ENCODE measurements at places on chromosomes 5 and 9.
A peak's percentile ranks its signal among the peaks of the same experiment; 100 is the strongest.

GRCh38 chr5:158841481-158842276 is 258.0 kb downstream of the EBF1 start:
- no peak for DNase-seq

GRCh38 chr5:88734983-88735382 is 148.0 kb downstream of the MEF2C start:
- no peak for DNase-seq

DNA sequence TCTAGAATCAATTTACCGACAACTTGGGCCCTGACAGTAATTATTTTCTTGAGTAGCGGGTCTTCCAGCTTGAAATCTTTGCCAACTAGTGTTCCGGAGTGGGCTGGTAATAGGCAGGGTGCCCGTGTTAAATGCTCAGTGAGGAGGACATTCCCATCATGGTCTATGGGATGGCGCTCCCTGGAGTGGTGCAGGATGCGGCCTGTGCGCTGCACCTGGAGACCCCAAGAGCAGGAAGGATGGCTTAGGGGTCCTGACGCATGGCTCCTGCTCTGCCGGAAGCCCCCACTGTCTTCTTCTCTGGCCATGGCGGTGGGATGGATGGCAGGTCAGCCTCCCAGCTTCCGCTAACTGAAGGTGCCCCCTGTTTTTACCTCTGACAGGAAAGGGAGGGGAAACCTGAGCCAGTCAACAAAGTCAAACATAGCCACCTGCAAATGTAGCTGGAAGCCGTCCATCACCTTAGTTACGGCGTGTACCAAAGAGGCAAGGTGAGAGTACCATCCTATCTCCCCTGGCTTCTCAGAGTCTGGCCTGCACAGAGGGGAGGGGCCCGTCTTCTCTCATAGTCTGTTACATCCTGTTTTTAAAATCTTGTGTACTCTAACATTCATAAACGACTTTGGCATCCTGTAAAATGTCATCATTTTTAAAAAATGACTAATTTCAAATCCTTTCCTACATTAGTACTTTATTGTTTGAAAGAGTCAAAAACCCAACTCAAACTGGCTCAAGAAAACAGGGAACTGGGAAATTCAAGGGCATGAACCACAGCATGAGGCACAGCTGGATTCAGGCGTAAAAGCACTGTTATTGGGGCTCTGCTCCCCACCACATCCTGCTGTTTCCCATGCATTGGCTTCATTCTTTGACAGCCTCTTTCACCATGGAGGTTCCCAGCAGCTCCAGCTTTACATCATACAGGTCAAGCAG is 28.5 kb upstream of the UNC5A start:
- DNase-seq: no peak

GRCh38 chr5:421287-421880 is 21.6 kb upstream of the EXOC3 start:
- DNase-seq: no peak

DNA sequence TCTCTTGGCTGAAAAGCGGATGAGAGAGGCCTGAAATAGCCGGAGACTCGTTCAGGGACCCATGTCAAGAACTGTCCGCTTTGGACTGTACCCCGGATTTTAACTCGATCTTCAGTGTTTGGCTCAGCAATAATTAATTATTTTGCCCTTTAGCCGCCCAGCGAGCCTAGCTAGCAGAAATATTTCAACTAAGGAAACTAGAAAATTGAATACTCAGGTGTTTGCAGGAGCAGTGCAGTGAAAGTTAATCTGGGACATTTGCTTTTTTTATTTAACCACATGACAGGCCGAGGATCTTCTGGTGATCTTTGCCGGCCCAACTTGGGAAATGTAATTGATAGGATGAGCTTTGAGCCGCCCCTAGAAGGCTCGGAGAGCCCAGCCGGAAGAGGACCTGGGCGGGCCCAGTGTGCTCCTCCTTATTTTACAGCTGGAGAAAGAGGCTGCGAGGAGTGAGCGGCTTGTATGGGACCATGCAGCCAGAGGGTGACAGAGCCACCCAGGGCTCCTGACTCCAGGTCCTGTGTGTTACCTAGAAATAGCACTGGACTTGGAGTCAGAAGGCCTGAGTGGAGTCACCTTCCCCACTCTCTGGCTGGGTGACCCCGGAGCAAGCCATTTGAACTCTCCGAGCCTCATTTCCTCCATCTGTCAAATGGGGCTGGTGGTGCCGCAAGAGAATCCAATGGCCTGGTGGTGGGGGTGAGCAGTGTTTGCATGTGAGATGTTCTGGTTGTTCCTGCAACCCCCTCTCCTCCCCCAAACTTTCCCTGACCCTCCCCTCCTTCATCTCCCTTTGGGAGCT is 2.4 kb downstream of the PPARGC1B start:
- DNase-seq: no peak

- DNase-seq: peak; percentile 68
These were observed 8.6 kb downstream of the KLHL9 start for GRCh38 chr9:21326526-21327139.

DNA sequence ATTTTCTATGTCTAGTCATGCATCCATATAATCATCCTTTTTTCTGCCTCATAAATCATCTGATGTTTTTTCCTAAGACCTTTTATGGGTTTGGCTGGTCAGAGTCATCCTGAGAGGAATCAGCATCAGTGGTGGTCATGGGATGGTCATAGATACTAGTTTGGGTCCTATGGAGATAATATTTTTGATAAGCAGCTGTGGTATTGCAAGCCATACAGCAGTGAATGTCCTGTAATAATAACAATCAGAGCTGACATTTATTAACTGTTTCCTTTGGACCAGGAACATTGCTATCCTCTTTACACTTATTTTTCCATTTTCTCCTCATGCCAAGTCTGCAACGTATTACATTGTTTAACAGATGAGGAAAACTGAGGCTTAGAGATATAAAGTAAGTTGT is 83.1 kb downstream of the TEX10 start:
- no peak for DNase-seq

DNA sequence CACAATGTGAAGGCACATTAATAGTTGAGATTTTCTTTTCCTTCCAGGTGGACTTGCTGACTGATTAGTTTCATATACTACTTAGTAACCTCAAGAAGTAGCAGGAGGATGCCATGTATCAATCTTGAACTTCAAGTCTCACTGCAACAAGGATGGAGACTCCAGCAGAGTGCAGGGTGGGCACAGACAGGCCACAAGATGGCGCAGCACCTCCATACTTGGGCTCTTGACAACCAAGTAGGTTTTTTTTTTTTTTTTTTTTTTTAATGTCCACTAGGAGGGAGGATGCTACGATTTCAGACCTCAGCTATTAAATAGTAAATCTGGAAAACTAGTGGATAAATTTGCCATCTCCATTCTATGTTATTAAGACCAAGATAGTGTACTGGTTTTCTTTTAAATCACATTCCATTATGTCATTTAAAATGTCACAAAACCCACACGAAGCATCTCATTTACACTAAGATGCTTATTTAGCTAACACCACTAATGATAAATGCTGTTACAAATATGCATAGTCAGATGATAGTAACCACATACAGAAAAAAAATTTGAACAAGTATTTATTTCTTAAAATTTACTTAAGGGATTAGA is 58.6 kb downstream of the IL6ST start:
- peak; percentile 44 for DNase-seq

DNA sequence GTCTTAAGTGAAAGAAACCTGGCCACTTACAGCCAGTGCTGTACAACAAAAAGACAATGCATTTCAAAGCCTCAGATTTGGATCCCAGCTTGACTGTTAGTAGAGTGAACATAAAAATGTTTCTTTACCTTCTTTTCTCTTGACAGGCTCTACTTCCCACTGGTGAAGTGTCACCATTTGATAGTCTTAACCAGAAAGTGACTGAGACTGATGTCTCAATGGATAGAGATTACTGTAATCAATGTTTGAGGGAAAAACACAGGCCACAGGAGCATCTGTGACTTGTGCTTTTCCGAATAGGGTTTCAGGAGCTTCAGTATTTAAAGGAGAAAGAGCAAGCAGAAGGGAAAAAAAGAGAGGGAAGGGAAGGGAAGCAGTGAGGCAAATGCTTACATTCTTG is 41.7 kb upstream of the STK32A start:
- no peak for DNase-seq

GRCh38 chr5:113133211-113133975 is 156.8 kb downstream of the DCP2 start:
- no peak for DNase-seq

DNA sequence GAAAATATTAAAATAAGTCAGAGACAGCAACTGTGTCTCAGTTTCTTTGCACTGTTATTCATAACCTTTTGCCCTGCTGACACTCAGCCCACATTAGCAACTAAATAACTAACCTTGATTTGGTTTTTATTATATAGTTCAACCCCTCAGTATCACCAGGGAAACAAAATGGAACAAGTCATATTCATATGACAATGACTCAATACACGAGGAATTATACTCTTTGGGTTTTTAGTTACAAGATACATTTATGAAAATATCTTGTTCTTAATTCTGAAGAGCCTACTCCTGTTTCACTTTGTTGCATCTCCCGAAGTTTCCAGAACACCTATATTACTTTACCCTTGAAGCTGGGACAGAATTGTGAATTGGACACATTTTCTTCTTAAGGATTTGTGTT is 845.4 kb downstream of the EFNA5 start:
- no peak for DNase-seq

- DNase-seq: no peak
These were observed 195.3 kb upstream of the MVB12B start for GRCh38 chr9:126131066-126132010.

- DNase-seq: peak; percentile 71
These were observed 110.0 kb downstream of the LURAP1L start for GRCh38 chr9:12884736-12885395.

DNA sequence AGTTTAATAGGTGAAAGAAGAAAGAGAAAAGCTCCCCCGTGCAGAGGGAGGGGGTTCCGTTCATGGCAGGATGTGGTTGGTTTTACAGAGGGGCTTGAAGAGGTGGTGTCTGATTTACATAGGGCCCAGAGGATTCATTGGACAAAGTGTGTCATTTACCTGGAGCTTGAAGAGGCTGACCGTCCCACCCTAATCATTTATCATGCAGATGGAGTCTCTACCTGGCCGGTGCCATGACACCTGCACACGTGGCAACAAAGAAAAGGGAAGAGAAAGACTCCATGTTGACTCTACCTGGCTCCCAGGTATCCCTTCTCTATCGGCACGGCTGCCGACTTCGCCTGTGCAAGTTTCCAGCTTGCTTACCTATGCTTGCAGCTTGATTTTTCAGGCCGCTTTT is 35.3 kb upstream of the PRRC2B start:
- DNase-seq: no peak

GRCh38 chr5:21680196-21680595 is 1172.9 kb downstream of the CDH12 start:
- no peak for DNase-seq

DNA sequence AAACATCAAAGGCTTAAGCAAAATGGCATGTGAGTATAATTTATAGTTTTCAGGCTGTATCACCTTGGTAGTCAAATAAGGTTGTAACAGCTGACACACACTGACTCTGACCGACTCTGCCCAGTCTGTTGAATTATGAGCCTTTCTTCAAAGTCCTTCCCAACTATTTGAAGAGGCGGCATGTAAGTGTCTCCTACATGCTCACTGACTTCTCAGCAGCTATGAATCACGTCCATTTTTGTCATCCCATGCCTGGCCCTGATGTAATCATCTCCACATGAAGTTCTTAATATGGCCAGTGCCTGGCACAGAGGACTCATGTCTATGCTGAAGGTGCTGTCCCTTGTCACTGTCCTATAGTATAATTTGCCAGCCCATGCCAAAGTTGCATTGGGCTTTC is 5.1 kb upstream of the PTBP3 start:
- no peak for DNase-seq

GRCh38 chr5:77181596-77182304 is 28.7 kb upstream of the PDE8B start:
- DNase-seq: no peak

DNA sequence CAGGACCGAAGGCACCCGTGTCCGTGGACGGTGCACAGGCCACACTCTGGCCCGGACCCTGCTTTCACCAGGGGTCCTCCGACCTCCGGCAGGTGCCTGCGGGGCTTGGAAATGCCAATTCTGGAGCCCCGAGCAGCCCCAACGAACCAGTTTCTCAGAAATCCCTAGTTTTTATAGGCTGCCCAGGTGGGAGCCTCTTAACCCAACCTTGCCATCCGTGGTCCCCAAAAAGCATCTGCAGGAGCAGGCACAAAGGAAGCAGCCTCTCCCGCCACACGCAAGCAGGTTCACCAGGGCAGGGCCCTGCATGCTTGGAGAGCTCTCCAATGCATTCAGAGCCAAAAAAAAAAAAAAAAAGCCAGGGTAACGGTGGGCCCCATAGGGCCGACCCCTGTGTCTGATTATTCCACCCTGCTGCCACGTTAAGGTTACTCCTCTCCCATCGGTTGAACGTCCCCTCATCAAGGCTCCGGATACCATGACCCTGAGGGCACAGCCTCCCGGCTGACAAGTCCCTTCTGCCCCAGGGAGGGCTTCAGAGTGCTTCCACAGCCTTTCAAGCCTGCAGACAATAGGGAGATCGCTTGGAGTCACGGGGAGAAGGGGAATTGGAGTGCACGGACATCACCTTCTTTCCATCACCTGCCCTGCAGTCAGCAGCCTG is 796 bp upstream of the TPRN start:
- DNase-seq: no peak

- DNase-seq: peak; percentile 53
These were observed 13.4 kb downstream of the ADAM19 start for GRCh38 chr5:157562111-157562581.
